T-cell (primary cell): ENCODE measurements at places on chromosomes 11 and 22. TPM values are rescaled to one million over a fixed set of nuclear protein-coding genes. Genes with fewer than 3 reads are reported as not detected.

DNA sequence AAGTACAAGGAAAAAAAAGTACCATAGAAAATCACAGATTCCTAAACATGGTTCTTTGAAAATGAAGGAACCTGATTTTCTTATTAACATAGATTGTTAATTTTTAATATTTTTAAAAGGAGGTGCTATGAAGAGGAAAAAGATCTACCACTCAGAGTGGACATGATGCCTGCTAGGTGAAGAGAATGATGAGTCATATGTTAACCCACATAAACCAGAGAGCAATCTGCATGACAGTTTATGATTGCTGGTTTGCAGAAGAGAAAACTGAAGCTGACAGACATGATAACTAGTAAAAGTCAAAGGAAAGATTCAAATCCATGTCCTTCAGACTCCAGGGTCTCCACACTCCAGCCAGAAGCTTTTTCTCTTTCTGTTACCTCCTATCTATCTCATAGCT, 1231.7 kb downstream of the LRRC4C start:
- no peak for DNase-seq

DNA sequence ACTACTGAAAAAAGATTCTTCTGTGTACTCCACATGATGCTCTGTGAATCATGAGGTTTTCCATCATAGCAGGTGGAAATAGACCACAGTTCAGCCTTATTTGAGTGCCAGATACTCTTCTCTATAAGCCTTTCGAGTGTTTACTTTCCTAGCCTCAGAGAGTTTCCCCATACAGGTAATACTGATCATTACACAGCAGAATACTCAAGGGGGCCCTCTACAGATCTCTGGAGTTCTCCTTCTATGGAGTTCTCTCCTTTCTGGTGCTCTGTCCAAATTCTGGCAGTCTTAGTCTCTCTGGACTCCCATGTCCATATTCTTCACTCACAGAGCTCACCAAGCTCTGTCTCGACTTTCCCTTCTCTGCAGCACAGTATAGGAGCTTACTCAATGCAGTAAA, 175.7 kb upstream of the CARD18 start:
- no peak for DNase-seq

The WT1 gene
- total RNA-seq: not detected

The DDTL gene
- 7.7 TPM for total RNA-seq

GRCh38 chr11:7643314-7643713, 30.0 kb downstream of the CYB5R2 start:
- DNase-seq: no peak

- no peak for DNase-seq
Observed at GRCh38 chr11:72112978-72113808, 698 bp upstream of the ANAPC15 start.

- no peak for DNase-seq
Observed at GRCh38 chr22:42939941-42940653, 74.9 kb downstream of the PACSIN2 start.

- no peak for DNase-seq
Observed at GRCh38 chr22:31503211-31503964, 7.1 kb downstream of the SFI1 start.

DNA sequence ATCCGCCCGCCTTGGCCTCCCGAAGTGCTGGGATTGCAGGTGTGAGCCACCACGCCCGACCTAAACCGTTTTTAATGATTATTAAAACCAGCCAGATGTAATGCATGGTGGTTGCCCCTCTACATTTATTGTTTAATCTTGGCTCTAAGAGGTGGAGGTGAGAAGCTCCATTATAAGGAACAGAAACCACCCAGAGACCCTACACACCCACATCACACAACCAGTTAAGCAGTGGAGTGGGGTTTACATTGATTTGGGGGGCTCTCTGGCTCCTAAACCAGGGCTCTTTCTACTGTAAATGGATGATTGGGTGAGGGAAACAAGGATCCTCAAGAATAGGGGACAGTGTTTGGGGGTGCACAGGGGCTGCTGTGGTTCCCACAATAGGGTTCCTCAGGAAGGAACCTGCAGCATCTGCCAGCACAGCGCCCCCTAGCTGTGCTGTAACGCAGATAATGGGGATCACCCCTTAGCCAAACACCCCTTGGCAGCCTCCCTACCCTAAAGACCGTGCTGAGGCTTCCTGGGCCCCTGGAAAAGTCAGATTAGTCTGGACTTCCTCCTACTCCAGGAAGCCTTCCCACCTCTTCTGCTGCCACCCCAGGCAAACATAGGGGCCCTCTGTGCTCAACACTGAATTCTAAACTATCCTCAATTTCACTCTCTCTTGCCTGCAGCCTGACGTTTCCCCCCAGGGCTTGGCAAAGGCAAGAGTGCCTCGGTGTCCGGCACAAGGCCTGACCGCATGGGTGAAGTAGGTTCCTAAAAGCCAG, 2.4 kb downstream of the MPST start:
- peak; percentile 40 for DNase-seq

DNA sequence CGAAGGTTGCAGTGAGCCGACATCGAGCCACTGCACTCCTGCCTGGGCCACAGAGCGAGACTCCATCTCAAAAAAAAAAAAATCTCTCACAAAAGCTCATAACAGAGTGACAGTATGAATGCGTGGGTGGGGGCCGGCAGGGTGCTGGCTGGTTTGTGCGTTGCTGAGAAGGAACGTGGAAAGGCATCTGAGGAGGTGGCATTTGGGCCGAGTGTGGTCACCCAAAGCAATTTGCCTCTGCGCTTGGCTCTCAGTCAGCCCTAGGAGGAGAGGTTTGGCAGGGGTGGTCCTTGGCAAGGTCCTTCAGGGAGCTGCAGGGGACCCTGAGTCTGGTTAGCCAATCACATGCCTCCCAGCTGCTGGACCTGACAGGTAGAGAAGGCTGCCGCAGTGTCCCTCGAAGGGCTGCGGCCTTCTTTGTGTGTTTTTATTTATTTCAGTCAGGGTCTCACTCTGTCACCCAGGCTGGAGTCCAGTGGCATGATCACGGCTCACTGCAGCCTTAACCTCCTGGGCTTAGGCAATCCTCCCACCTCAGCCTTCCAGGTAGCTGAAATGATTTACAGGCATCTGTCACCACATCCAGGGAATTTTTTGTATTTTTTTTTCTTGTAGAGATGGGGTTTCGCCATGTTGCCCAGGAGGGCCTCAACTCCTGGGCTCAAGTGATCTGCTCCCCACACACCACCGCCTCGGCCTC, 23.5 kb upstream of the OSBPL5 start:
- no peak for DNase-seq

- DNase-seq: no peak
Observed at GRCh38 chr22:30970356-30970746, 1.3 kb downstream of the TUG1 start.

GRCh38 chr11:19279451-19279850, 38.7 kb upstream of the E2F8 start:
- no peak for DNase-seq

- peak; percentile 19 for DNase-seq
Observed at GRCh38 chr22:42202669-42203068, 67.8 kb downstream of the TCF20 start.

DNA sequence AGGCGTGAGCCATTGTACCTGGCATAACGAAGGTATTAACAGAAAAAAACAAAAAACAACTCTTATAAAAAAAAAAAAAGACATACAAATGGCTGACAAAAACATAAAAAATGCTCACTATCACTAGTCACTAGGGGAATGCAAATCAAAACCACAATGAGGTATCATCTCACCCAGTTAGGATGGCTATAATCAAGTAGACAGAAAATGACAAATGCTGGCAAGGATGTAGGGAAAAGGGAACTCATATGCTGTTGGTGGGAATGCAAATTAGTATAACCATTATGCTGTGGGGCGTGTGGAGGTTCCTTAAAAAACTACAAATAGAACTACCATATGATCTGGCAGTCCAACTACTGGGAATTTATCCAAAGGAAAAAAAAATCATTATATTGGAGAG, 17.0 kb downstream of the THY1 start:
- DNase-seq: no peak

- no peak for DNase-seq
Observed at GRCh38 chr11:32827276-32827675, 2.5 kb upstream of the PRRG4 start.

GRCh38 chr11:74443071-74443864, 24.1 kb downstream of the KCNE3 start:
- no peak for DNase-seq

DNA sequence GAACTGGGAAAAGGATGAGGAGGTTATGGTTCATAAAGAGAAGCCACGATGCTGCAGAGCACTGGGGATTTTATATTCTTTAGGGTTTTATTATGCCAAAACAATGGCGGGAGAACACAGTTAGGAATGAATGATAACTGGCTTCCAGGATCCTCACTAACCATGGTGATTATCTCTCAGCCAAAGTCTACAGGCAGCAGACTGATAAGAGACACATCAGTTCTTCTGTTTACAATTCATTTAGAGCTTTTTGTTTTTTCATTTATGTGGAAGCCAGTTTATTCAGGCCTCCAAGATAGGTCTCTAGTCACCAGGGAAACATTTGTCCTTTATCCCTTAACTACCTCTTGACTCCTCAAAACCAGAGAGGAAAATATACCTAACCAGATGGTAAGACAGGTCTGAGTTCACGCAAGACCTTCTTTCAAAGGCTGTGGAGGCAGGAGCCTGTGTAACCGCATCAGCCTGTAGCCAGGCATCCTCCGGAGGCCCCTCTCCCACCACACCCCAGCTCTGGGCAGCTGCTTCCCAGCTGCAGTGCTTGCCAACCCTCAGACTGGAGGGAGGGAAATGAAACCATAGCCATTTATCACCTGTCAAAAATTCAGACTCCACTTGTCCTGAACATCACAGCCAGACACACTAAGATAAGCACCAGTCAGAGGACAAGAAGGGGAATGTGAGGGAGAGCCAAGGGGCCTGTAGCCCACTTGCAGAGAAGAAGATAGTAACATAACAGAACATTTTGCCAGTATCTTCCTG, 57.2 kb upstream of the FAM181B start:
- DNase-seq: no peak

DNA sequence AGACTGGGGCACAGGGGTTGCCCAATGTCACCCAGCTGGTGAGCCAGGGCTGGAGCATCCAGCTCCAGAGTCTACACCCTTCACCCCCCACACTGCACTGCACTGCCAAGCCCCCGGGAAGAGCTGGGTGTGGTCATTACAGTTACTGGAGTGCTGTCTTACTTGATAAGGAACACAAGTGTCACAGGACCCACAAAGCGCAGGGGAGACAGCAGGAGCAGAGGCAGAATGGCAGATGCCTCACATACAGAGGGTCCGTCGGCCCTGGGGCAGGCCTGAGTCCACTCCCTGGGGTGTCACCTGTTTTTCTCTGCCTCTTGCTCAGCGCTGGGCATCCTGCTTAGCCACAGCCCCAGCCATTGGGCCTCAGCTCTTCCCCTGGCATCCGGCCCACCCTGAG, 7.7 kb downstream of the IL2RB start:
- no peak for DNase-seq

DNA sequence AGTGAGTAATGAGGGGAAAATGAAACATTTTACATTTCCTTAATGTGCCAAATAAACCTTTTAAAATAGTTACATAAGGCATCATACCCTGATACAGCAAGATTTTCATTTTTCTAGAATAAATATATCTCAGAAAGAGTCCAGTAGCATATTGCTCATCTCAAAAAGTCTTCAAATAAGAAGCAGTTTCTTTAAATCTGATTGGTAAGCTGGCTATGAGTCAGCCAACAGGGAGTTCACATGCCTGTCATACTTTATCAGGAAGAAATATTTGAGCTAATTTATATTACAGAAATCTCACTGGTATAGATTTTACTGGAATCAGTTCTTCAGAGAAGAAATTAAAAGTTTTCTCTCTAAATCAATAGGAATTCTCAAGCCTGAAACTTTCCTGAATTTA, 258.1 kb downstream of the C11orf87 start:
- no peak for DNase-seq

DNA sequence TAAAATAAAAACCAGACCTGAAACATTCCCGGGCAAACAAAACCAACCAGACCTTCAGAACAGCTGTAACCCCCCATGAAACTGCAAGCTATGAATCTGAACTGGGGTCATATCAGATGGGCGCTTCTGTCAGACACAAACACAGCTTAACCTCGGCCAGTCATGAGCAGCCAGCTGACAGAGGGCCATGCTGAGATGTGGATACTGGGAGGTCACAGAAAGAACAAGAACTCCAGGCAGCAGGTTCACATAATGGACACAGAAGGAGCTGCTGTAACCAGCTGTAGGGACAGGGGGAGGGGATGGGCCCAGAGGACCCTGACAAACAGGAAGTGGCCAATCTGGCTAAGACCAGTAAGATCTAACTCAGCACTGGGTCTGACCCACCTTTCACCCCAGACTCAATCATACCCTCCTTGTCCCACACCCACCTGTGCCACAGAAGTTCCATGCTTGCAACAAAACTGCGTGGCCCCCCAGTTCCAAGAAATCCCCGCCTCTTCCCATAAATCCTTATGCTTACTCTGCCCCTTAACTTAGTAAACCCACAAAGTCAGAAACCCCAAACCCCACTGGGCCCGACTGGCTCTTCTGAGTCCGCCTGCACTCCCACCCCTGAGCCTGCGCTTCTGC, 4.0 kb downstream of the APOL4 start:
- no peak for DNase-seq

DNA sequence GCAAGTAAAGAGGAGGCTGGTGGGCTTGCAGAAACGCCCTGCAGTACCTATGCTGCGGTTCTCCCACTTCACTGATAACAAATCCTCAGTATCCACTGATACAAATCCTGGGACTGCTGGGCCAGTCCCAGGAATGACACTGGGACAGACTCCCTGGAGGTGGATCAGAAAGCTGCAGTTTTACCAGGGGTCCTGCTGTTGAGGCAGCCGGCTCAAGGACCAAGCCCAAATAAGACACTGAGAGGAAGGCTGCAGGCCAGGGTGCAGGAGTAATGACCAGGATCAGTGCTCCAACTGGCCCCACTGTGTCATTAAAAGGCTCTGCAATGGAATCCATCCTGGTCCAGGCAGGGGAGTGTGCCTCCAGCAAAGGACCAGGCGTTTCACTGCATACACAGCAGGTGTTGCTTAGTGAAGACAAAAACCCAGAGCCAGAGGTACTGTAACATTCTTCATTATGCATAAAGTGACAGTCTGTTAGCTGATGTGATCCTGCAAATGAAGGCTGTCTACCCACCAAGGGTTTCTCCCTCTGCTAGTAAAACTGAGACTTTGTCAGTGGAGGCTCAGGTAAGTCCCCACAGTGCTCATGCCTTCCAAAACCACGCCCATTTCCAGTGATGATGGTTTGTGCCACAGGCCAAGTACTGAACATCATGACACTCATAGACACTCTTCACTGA, 1.4 kb upstream of the C22orf39 start:
- DNase-seq: no peak

The CCDC89 gene
- 0.59 TPM for total RNA-seq

- DNase-seq: no peak
Observed at GRCh38 chr22:46528121-46528610, 9.3 kb downstream of the CELSR1 start.
